ENCODE measurements at places on chromosomes 4 and X. TPM values are rescaled to one million over a fixed set of nuclear protein-coding genes. Genes with fewer than 3 reads are reported as not detected.

- no peak for DNase-seq
Measured at GRCh38 chr4:98557194-98557892, 101.1 kb downstream of the TSPAN5 start.

DNA sequence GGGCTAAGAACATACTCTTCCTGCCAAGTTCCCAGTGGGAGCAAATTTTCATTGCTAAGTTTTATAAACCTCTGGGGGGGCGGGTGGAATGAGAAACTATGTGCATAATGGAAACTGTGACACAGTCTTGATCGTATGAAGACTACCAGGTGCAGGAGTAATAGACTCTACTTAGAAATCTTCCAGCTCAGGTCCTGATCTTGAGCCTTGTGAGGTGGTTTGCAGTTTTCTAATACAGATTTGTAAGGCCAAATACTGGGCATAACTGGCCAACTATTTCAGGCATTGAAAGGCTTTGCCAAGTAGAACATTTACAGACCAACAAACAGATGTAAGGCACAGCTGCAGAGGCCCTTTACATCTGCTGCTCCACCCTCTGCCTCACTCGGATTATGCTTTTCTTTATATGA, 89.7 kb upstream of the CBR4 start:
- DNase-seq, result no peak

DNA sequence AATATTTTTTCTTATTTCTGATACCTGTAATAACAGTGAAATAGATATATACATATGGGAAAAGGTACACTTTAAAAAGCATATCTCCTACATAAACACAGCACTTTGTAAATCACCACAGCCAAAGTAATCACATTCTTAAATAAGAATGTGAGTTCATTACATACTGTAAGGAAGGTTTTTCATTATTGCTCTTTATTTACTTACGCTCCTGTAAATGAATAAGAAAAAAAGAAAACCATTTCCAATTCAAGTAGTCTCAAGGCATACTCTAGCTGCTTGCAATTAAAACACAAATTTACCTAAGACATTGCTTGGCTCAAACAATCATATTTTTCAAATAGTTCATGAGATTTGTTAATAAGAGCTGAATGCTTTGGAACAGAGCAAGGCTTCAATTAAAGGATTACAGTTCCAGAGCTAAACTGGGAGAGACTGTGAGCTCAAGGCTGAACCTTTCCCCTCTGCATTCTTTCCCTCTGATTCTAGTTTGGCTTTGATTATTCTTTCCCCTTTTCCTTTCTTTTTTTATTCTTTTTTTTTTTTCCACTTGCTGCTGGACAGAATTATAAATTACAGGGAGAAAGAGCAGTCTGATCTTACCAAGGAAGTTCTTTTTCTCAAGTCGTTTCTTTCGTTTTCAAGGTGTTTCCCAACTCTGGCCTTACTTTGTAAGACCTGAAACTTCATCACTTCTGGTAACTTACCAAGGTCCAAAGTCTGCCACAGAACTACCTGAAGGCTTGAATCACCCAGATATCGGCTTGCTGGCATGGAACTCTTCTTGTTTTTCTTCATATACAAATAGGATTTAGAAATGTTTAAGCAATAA, 278.3 kb downstream of the INPP4B start:
- peak; percentile 48 for DNase-seq

GRCh38 chr4:71322425-71322824, 16.4 kb upstream of the SLC4A4 start:
- DNase-seq, result no peak

- DNase-seq, result no peak
Measured at GRCh38 chr4:159495515-159496236, 392.8 kb downstream of the RAPGEF2 start.

GRCh38 chrX:38882894-38883626, 81.8 kb downstream of the MID1IP1 start:
- DNase-seq, result peak; percentile 16

DNA sequence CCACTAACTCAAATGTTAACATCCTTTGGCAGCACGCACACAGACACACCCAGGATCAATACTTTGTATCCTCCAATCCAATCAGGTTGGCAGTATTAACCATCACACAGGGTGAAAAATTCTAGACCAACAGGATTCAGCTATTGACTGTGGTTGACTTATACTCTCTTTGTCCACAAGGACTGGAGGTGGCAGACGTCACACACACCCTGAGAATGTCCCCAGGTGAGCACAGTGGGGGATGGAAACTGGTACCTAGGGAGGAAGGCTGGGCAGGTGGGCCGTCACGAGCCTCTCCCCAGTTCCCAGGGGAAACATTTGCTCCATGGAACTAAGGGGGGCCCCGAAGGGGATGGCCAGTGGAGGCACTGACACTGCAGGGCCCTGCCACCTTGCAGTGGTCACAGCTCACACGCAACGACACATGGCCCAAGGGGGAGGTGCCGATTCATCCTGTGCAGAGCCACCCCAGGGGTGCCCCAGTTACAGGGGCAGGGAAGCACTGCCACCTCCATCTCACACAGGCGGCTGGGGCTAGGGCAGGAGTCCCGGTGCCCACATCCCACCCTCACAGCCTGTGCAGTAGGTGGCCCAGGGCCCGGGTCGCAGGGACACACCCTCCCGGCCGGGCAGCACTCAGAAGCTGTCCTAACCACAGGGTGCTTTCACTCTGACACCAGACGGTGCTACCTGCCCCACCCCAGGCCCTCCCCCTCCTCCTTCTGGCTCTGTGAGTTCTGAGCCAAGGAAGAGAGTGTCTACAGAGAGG, 17.4 kb downstream of the ZFYVE28 start:
- DNase-seq, result no peak

GRCh38 chrX:122739770-122740169, 444.3 kb upstream of the GRIA3 start:
- DNase-seq, result no peak

DNA sequence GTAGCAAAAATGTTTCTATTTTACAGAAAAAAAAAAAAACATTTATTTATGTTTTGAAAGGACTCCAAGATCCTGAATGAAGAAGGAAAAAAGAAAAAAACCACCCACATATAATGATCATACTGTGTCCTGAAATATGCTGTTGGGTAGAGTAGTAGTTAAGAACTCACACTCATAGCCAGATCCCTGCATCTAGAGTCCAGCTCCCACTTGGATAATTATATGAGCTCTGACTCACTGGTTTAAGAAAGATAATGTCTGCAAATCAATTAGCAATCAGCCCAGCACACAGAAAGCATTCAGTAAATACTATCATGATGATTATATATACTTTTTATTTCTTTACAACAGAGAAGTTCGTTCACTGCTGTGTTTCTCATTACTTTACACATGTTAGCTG, 46.7 kb upstream of the MXRA5 start:
- DNase-seq, result no peak

- DNase-seq, result no peak
Measured at GRCh38 chr4:57114973-57115372, 4.8 kb upstream of the IGFBP7 start.

DNA sequence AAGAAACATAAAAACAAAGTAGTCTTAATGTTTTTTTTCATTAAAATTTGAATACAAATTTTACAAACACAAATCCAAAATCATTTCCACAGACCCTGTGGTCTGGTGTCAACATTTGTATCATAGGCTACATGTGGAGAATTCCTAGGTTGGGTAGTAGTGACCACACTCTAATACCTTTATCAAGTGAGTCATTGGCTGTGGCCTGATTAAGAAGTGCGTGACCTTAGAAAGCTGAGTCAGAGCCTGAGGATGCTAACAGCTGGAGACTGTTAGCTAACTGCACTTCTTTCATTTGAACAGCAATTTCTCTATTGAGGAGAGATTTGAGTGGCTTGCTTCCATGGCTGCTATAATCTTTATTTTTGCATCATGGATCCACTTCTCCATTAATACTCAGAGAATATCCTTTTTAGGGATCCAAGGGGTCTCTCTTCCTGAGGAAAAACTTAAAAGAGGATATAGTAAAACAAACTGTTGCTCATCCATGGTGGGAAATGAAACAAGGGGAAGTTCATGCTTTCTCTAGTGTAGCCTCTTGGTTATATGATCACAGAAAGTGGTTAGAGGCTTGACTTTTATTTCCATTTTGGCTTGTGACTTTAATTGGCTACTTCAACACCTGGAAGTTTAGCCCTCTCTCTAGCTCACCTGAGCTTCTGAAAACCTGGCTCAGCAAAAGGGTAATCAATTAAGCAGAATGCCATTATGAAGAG, 335.8 kb downstream of the PABPC4L start:
- DNase-seq, result peak; percentile 38

DNA sequence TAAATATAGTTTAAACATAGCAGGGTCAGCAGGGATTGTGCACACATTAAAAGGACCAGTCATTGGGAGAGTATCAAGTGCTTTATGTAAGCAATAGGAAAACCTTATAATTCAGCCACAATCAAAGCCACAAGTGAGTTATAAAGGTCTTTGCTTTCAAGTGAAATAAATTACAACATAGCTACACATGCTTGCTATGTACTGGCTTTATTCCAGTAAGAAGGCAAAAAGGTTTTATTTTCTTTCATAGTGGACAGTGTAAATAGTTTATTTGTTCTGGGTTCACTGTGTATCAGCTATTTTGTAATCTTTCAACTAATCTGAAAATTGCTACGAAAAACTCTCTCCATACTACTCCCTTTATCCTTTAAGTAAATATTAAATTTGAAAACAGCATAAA, 691.4 kb downstream of the PCDH7 start:
- DNase-seq, result no peak

DNA sequence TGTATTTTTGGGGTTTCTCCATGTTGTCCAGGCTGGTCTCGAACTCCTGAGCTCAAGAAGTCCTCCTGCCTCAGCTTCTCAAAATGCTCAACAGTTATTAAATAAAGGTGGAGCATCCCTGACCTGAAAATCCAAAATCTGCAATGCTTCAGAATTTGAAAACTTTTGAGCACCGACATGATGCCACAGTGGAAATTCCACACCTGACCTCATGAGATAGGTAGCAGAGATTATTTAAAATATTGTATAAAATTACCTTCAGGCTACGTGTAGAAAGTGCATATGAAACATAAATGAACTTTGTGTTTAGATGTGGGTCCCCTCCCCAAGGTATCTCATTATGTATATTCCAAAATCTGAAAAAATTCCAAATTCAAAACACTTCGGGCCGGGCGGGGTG, 42.7 kb upstream of the PDGFRA start:
- DNase-seq, result no peak

DNA sequence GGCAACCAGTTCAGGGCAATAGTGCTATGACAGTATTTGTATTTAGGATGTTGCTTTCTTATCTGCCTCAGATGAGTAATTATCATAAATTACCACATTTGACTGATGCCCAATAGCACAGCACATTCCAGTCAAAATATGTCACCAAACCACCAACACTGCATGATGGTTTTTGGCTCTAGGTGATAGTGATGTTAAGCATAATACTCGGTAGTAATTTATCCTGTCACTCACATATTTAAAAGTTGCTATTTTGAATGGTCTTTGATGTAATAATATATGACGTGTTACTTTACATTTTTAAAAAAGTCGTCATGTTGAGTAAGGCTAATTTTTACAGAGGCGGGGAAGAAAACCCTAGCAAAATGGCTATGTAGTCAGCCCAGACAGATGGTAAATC, 42.5 kb downstream of the UNC5C start:
- no peak for DNase-seq

- peak; percentile 5 for DNase-seq
Measured at GRCh38 chrX:150873616-150874015, 24.9 kb downstream of the CD99L2 start.

GRCh38 chr4:4486969-4487368, 54.9 kb downstream of the STX18 start:
- no peak for DNase-seq

Gene GLRA2
- total RNA-seq, result not detected

Gene SRD5A3
- total RNA-seq, result 35.9 TPM

Gene EOLA2
- 47.3 TPM for total RNA-seq

Gene PDHA2
- total RNA-seq, result not detected

Gene ADGRG2
- total RNA-seq, result 0.09 TPM

Gene CENPVL2
- not detected for total RNA-seq
